Stimulated activated CD8-positive, alpha-beta memory T cell treated with anti-CD3 and anti-CD28 coated beads, Interleukin-15, amount 100 ng/mL, for 48 hours (primary cell): ENCODE measurements at places on chromosomes 16 and 17.

DNA sequence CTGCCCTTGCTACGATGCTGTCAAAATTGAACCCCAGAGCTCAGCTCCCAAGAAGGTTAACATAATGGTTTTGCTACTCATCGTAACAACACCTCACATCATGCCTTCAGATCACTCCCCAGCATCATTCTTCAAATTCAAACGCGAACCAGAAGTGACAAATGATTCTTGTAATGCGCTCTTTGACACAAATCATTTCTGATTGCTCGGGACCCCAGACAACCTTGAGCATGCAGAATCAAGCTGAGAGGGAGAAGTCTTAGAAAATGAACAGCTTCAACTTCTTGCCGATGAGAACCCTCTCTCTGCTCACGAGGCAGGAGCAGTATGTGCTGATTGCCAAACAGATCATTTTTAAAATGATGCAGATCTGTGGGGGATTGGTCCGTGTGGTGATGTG lies 241.0 kb upstream of the ASIC2 start:
- no peak for DNase-seq

DNA sequence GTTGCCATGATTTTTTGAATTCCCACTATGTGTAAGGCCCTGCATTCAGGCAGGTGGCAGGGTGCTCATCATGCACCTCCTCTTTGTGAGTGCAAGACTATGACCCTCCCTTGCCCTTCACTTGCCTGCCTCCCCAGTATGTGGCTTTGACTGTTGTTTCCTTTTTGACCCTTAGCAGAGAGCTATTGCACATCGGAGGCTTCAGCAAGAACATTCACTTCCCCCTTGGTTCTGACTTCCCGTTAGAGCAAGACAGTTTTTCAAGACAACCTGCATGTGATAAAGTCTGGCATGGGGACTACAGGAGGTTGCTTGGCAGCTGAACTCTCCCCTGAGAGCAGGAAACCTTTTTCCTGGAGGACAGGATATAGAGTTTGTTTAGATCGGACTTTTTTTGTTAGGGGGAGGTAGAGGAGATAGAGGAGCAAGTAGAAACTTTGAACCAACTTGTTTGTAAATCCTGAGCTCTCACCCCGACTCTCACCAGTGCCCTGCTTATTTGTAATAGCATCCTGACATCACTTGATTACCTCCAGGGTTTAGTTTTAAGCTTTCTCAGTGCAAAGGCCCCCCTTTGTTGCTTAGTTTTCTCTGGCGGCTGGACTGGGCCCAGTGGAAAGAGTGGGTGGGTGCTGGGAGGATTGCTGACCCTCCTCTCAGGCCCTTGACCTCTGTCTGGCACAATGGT lies 34.3 kb downstream of the LIMD2 start:
- DNase-seq: no peak

- no peak for DNase-seq
Observed at GRCh38 chr17:32265192-32265923, at the start of gene RHBDL3. Gene RHBDL3, plus strand, starts transcription at chr17:32265832. Its CDS starts 358 bp downstream, at chr17:32266190.

- no peak for DNase-seq
Observed at GRCh38 chr17:32279891-32280716, 14.5 kb downstream of the RHBDL3 start.

GRCh38 chr17:12438813-12439586 lies 226.7 kb upstream of the MYOCD start:
- DNase-seq: no peak

GRCh38 chr16:52318302-52319009 lies 228.5 kb downstream of the TOX3 start:
- no peak for DNase-seq

DNA sequence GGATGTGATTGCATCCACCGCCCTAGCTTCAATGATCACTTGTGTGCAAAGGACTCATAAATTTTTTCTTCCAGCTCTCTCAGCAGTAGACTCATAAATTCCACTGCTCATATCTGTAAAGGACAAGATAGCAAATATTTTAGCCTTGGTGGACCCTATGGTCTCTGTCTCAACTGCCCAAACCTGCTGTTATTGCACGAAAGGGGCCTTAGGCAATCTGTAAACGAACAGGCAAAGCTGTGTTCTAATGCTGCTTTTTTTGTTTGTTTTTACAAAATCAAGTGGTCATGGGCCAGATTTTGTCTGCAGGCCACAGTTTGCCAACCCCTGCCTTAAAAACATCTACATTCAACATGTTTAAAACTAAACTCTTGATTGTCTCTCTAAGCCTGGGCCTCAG lies 34.1 kb downstream of the FAM20A start:
- no peak for DNase-seq
